ENCODE measurements at places on chromosomes 6 and 20.

DNA sequence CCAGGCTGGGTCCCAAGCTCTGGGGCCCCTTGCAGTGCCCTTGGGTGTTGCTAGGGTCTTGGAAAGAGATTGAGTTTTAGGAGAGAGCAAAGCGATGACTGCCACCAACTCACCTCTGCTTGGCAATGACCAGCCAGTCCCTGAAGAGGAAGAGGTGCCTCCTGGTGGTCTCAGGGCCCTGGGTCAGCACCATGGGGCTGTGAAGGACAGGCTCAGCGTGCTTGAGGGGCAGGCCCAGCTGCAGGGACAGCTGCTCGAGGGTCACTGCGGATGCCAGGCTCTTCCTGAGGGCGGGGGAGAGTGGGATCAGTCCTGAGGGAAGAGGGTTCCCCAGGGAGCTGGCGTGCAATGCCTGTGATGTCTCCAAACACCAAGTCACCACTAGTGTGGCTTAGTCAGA, 50.8 kb upstream of the TAGAP start:
- DNase-seq = no peak

DNA sequence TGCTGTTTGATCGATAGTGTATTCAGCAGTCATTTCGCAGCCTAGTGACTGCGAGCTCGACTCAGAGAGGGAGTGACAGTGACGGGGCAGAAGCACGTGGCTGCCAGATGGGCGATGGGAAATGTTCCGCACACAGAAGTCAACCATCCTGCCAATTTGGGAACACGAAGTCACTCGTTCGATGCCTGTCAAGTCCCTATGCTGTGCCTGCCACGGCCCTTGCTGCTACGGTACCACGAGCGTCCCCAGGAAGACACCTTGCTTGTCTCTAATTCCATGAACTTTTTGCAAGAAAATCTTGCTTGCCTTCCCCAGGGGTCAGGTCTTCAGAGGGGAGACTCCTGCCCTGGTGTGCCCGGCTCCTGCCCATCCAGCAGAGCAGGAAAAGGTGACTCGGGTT, 17.0 kb upstream of the STX16 start:
- DNase-seq = no peak

GRCh38 chr6:34094474-34095135, 51.3 kb downstream of the GRM4 start:
- DNase-seq = no peak

DNA sequence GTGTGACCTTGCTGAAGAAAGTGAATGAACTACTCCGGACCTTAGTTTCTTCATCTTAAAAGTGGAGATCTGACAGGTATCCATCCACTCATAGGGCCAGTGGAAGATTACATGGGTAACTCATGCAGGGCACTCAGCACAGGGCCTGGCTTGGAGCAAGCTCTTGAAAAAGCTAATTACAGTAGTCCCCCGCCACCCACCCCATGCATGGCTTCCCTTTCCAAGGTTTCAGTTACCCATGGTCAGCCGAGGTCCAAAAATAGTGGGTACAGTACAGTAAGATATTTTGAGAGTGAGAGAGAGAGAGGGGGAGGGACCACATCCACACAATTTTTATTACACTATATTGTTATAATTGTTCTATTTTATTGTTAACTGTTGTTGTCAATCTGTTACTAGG, 7.1 kb upstream of the PMEPA1 start:
- DNase-seq = no peak

GRCh38 chr20:20454367-20454766, 86.5 kb downstream of the INSM1 start:
- no peak for DNase-seq

- no peak for DNase-seq
Measured at GRCh38 chr6:22147921-22148776, 148.7 kb downstream of the PRL start.

- no peak for DNase-seq
Measured at GRCh38 chr6:18415671-18416340, 28.7 kb downstream of the RNF144B start.

DNA sequence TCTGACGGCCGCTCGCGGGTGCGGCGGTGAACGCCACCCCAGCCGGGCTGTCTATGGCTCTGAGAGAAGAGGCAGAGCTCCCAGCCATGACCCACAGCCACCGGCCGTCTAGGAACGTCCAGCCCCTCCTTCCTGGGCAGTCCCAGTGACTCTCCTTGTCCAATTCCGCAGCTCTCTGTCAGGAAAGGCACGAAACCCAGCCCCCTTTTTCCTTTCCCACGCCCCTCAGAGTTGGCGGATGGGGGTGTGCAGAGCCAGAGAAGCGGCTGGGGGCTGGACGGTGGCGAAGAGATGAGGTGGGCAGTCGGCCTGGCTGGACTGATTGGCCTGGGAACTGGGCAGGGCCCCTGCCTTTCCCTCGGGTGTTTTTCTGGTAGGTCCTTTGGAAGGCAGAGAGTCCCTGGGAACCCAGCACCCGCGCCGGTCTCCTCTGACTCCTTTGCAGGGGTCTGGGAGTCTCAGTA, 1.5 kb downstream of the EBF4 start:
- DNase-seq = no peak

DNA sequence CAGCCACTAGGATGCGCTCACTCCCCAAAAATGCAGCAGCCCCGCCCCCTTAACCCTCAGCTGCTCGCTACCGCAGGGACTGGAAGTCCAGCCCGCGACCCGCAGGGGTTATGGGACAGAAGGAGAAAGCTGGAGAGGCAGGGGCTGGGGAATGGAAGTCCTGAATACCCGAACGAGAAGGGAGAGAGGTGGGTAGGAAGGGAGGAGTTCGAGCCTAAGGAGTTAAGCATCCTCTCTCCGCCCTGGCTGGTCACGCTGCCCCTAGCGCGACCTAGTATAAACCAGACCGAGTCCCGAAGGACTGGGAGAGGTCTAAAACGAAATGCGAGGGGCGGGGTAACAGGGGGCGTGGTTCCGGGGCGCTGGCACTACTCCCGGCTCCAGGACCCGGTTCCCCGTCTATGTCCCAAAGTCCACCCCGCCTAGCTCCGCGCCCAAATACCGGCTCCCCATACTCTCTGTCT, 448 bp upstream of the DDAH2 start:
- peak; percentile 76 for DNase-seq

DNA sequence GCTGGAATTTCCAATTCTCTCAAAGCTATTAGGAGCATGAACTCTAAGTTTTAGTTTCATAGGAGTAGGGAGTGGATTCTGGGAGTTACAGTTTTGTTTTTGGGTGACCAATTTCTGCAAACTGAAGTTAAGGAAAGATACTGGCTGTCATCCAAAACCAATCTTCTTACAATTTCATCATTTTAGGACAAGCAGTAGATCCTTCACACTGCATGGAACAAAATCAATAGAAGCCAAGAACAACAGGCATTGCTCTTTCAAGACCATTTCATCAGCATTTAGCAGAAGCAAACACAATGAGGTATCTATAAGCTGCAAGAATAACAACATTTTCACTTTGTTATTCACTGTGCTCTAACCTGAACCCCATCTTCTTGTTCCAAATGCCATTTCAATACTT, 173.0 kb downstream of the GMDS start:
- DNase-seq = no peak

DNA sequence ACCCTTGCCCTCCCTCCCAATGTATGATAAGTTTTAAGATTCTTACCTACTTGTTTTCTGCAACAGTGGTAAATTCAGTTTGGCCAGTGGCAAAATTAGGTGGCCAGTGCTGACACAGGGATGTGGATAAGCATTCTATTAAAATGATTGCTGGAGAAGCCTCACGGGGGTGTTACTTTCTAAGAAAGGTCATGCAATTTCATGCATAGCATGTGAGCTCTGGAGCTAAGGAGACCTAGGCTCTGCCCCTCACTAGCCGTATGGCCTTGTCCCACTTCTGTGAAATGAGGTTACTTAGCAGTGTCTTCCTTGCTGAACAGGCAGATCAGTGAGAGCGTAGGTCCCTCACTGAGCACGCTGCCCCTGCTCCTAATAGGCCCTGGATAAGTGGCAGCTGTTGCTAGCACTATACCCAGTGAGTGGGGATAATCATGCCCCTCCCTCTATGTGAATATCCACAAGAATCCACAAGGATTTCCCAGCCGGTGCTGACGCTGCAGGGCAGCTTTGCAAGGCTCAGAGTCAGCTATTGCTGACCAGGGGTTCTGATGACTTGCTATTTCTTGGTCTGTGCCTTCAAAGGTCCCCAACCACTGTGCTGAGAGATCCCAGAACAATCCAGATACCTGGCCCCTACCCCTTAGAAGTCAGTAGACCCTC, 86.5 kb upstream of the MRPS10 start:
- DNase-seq = no peak

DNA sequence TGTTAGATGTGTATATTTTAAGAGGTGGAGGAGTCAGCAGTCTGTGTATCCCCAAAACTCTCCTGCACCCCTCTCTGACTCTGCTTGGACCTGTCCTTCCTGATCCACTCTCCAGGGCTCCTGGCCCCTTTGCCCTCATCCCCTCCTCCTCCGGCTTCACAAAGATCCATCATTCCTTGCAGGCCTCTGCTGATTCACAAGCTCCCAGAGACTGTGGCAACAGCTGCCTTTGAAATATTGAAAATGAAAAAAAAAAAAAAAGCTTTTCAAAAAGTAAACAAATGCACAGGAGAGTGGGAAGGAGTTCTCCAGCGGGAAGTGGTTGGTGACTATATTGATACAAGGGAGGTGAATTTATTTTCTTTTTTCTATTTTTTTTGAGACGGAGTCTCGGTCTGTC, 330.2 kb upstream of the SULF2 start:
- DNase-seq = no peak

GRCh38 chr20:3330046-3330741, 77.3 kb downstream of the DNAAF9 start:
- DNase-seq = no peak

DNA sequence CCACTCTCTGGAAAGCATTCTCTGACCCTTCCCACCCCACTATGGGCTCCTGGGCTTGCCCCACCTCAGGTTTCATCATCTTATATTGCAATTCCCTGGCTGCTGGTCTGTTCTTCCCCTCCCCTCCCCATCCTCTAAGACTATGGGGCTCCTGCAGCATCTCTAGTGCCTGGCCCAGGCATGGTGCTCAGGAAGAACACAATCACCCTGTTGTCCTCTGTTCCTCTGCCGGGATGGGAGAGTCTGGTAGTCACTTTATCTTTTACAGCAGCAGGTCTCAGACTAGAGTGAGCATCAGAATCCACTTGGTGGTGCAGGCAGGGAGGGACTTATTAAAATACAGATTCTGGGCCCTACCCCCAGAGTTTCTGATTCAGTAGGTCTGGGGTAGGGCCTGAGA, 5.0 kb upstream of the LPIN3 start:
- DNase-seq = no peak

DNA sequence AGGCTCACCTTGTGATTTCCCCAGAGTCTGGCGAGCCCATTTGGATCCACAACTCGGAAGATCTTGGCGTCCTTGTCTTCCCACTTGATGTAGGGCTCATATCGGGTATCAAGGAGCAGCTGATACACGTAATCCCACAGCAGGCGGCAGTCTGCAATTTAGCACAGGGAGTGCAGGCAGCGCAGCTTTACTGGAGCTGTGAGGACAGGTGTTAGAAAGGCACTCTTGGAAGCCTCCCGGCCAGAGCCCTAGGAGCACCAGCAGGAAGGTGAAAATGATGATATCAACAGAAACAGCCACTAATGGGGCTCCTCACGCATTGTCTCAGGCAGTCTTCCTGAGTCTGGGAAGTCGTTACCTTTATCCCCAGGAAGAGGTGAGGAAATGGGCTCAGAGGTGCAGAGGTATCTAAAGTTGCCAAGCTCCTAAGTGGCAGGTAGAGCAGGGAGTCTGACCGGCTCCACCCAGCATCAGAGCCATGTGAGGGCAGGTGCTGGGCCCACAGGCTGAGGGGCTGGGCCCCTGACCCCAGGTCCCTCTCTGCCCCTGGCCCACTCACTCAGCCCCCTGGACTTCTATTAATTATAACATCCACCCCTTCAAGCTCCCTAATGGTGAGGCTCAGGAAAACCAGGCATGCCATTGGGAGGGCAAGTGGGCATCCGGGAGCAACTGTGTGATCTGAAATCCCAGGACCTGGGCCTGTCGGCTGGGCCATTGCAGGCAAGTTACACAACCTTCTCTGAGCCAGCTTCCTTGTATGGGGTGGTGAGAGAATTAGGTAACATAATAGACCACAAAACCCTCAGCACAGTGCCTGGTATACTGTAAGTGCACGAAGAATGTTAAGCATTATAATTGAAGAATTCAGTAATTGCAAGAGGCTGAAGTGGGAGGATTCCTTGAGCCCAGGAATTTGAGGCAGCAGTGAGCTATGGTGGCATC, 18.3 kb downstream of the ETV7 start:
- no peak for DNase-seq

DNA sequence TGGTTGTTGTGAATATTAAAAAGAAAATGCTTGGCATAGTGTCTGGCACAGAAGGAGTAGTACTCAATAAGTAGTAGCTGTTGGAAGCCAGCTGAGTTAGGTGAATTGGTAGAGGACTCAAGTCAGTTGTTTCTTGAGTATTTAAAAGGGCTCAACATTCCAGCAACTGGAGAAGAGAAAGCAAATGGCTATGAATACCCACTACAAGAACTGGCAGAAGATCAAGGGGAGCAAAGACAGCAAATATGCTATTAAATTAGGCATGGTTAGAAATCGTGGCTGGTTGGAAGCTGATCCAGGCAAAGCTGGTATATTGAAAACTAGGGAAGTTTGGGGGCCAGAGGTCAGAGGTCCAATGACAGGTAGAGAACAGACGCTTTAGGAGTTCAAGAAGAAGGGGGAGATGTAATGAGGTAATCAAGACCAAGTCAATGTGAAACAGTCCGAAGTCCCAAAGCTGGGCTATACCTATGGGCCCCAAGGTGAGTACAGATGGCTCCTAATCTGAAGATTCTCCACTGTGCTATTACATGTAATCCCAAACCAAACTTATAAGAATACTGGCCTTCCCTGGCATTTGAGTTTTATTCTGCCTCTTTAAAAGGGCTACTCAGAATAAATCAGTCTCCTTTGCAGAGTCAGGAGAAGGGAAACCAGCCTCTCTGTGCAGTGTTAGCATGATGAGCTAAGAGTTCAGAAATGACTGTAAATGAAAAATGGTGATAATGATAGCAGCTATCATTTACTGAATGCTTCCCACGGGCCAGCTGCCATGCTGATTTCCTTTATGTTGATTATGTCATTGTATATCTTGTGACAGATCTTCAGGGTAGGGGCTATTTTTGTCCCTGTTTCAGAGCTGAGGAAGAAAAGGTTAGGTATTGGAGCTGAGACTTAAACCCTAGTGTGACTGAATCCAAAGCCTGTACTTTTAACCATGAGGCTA, 122.3 kb downstream of the ANKS1A start:
- no peak for DNase-seq

DNA sequence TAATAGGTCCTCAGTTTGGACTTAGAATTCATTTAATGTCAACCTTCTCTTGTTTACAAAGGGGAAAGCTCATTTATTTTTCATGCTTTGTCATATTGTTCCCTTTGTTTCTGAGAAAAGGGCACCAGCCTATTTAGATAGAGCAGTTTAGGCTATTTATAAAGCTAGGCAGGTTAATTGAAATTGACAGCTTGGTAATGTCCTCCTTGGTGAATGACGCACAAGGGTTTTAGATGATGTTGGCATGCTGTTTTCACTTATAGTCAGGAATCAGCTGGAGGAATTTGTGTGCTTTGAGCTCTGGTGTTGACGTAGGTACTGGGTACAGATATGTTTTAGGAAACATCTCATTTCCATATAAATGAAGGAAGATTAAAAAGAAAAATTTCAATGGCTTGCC, 45.2 kb downstream of the BCKDHB start:
- DNase-seq = no peak

Data from effector memory CD4-positive, alpha-beta T cell (primary cell).